Retinal pigment epithelial cell (primary cell): ENCODE measurements at places on chromosomes 12 and 14.

DNA sequence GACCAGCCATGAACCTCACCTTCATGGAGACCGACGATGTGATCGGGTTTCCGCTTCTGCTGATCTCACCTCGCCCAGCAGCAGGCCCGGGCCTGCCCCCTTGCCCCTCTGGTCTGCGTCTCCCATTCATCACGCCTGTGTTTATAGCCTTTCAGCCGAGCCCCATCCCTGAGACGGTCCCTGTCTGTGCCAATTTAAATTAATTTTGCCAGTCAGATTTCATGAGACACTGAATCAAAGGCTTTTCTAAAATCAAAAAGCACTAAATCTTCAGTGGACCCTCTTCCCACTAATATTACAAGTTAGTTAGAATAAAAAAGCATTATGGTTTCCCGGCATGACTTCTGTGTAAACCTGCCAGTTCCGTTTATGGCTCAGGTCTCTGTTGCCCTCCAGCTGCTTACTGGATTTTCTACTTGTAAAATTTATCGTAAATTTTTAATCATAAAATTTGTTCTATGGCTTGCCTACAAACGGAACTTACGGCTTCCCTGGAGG, 155.9 kb downstream of the ESRRB start:
- DNase-seq, result no peak

DNA sequence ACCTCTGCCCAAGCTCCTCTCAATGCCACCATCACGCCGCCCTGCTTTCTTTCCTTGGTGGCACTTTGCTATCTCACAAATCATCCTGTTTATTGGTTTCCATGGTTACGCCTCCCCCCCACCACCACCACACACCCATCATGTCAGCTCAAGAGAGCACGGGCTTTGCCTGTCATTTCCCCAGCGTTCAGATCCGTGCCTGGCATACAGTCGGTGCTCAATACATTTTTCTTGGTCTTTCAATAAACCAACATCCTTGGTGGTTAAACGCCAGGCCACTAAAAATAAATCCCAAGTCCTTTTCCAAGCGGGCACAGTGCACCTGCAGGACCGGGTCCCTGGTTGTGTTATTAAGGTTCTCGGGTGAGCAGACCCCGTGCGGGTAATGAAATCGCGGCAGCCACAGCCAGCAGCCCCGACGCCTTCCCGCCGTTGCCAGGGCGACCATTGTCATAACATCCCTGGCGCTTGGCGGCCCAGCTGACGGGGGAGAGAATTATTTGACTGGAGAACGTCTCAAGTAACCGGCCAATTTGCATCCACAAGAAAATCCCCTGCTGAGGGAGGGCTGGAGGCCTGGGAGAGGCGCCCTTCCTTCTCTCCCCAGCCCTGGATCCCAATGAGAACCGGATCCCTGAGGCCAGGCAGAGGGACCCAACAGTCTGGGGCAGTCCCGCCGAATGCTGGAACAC, 92.9 kb downstream of the KSR2 start:
- peak; percentile 18 for DNase-seq

GRCh38 chr14:91366749-91367148, 50.9 kb downstream of the CCDC88C start:
- no peak for DNase-seq

DNA sequence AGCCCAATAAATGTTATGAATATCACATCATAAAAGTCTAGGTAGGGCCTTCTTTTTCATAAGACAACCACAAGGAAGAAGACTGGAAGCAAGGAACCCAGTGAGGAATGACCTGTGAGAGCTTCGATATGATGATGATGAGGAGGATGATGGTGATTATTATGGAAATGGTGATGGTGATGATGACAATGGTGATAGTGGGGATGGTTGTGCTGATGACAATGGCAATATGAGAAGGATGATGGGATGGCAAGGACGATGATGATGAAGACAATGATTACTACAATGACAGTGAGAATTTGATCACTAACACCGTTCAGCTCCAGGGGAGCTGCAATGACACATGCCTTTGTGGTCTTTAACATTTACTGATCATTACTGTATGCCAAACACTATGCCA, 7.7 kb upstream of the CKAP4 start:
- no peak for DNase-seq

DNA sequence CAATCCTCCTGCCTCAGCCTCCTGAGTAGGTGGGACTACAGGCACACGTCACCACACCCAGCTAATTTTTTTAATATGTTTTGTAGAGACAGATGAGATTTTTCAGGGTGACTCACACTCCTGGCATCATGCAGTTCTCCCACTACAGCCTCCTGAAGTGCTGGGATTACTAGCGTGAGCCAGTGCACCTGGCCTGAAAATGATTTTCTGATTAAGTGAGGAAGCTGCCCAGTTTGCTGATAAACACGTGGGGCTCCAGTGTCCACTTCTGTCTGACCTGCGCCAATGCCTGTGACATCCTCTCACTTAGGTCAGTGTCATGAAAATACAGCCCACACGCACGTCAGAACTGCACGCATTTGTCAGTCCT, 37.0 kb upstream of the SFSWAP start:
- DNase-seq, result no peak

- no peak for DNase-seq
Observed at GRCh38 chr12:110170535-110171185, 46.5 kb downstream of the IFT81 start.

GRCh38 chr12:107179871-107180270, 86.5 kb upstream of the CRY1 start:
- DNase-seq, result no peak

DNA sequence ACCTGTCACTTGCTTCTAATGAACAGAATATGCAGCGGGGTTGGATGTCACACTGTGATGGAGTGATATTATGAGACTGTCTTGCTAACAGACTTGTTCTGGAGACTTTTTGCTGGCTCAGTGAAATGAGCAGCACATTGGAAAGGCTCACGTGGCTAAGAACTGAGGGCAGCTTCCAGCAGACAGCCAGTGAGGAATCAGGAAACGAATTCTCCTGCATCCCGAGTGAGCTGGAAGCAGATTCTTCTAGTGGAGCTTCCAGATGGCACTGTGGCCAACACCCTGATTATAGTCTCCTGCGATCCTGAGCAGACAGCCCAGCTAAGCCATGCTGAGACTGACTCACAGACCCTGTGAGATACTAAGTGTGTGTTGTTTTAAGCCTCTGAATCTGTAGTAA, 16.1 kb upstream of the TSPAN9 start:
- peak; percentile 51 for DNase-seq

DNA sequence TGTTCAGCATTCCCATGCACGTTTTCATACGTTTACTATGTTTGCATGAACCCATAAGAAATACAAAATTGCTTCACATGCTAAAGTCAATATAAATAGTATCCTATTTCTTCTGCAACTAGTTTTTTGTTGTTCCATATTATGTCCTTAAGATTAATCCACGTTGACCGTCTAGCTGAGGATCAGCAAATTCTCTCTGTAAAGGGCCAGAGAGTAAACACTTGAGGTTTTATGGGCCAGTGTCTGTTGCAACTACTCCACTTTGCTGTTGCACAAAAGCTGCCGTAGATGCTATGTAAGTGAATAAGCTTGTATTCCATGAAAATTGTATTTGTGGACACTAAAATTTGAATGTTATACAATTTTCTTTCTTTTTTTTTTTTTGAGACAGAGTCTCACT, 21.1 kb upstream of the PITPNM2 start:
- no peak for DNase-seq

DNA sequence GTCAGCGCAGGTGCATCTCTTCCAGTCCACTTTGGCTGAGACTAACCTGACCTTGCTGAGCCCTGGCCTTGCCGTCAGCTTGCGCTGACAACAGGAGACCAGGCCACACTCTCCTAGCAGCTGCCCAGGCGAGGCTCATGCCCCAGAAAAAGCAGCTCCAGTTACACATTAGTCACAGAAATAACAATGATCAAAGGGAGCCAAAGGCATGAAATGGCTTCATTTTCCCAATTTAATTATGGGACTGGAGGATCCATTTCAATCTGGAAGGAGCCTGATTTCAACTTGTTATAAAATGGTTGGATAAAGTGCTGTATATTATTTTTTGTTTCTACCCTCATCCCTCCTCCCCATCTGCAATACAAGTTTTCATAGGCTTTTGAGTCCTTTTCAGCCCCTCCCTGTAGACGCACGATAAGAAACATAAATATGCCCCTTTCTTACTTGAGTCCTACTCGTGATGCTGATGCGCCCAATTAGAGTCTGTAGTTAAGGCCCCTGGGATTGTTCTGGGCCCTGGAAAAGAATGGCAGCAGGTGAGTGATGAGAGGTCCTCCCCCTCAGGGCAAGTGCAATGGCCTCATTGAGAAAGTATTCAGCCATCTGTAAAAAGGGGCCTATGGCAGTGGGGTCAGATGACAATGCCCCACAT, 376.0 kb downstream of the C12orf75 start:
- no peak for DNase-seq

DNA sequence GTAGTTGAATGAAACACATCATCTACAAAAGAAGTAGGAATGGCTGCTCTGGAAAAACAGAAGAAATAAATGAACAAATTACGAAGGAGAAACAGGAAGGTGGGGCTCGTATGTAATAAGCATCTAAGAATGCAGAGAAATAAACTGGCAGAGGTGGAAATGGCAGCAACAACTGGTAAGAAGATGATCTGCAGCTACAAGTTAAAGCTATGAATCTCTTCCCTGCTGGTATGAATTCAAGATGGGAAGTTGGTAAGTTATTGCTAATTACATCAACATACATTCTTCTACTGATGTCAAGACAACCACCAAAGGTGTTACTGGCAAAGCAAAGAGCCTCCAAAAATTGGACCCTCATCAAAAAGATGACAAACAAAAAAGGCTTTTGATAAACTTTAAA, 59.8 kb downstream of the HECTD4 start:
- DNase-seq, result no peak

GRCh38 chr14:24441904-24442239, 704 bp downstream of the SDR39U1 start:
- no peak for DNase-seq

- no peak for DNase-seq
Observed at GRCh38 chr12:106123551-106124081, 15.1 kb downstream of the NUAK1 start.
